ENCODE measurements at places on chromosomes 6 and 20.

- DNase-seq = no peak
Observed at GRCh38 chr6:74071214-74071613, 375.2 kb downstream of the CD109 start.

DNA sequence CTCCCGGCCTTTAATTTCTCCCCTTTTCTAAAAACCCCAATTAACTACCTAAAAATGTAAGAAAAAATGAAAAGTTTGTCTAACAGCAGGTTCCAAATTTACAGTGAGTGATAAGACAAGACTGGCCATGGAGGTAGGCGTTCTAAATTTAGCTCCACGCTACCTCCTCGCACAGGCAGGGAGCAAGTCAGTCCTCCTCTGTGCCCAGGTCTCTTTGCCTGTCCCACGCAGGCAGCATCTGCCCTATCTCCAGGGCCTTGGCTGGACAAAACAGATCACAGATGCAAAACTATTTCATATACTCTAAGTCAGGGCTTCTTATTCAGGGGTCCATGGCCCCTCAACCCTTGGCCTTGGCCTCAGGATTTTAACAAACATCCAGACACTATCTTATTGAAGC lies 98.0 kb upstream of the JARID2 start:
- no peak for DNase-seq

- DNase-seq = no peak
Observed at GRCh38 chr6:130203370-130203769, 19.4 kb downstream of the SAMD3 start.

DNA sequence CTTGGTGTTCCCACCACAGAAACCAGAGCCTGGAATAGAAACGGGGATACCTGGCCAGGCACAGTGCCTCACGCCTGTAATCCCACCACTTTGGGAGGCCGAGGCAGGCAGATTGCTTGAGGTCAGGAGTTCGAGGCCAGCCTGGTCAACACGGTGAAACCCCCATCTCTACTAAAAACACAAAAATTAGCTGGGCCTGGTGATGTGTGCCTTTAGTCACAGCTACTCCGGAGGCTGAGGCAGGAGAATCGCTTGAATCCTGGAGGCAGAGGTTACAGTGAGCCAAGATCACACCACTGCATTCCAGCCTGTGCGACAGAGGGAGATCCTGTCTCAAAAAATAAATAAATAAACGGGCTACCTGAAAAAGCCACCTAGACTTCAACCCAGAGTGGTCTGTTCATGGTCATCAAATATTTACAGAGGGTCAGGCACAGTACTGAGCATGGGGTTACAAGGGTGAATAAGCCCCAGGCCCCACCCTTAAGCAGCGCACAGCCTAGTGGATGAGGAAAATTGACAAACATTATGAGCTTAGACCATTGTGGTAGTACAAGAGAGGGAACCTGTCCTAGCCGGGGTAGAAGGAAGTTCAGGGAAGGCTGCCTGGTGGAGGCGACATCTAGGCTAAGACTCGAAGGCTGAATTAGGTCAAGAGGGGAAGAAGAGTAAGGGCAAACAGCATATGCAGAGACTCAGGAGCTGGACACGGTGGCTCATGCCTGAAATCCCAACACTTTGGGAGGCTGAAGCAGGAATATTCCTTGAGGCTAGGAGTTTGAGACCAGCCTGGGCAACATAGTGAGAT lies 7.2 kb upstream of the PCIF1 start:
- no peak for DNase-seq

DNA sequence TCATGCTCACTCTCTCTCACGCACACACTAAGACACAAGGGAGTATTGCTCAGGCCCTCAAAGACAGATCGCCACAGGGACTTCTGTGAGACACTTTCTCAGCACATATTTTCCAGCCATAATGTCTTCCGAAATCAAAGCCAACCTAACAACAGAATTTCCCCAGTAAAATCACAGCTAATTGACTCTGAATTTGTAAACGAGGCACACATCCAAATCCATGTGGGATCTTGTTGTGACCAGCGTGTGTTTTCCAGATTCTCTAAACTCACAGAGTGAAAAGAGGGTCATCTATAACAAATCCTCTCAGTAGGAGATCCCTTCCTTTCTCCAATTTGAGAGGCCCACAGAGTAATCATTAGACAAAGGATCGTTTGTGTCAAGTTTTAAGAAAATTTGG lies 280.4 kb downstream of the PACRG start:
- DNase-seq = no peak

DNA sequence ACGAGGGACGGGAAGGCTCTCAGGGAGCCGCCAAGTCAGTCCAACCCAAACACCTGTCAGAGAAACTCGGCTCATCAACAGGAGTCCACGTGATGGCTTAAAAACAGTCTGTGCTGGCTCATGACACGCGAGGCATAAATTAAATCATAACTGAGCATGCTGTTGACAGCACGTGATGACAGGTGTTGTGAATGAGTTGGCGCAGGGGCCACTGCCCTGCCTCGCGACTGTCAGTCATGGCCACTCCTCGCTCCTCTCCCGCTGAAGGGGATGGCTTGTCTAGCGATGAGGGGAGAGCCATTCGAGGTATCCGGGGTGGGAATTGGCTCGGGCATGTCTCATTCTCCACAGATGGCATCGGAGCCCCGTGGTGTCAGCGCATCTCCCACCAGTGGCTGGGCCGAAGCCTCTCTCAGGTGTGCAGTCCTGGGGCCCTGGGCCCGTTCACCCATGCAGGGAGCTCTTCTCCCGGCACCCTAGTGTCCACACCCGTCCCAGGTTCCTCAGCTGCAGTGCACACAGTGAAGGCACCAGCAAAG lies 313.3 kb downstream of the BMP7 start:
- no peak for DNase-seq

Measured in NCI-H1694 (cell line).